ENCODE measurements at places on chromosomes 11 and 22.

- peak; percentile 83 for DNase-seq
These were observed 95.6 kb downstream of the RASSF10 start for GRCh38 chr11:13104619-13105236.

- peak; percentile 30 for DNase-seq
These were observed 667 bp downstream of the RAB6A start for GRCh38 chr11:73760135-73760678.

DNA sequence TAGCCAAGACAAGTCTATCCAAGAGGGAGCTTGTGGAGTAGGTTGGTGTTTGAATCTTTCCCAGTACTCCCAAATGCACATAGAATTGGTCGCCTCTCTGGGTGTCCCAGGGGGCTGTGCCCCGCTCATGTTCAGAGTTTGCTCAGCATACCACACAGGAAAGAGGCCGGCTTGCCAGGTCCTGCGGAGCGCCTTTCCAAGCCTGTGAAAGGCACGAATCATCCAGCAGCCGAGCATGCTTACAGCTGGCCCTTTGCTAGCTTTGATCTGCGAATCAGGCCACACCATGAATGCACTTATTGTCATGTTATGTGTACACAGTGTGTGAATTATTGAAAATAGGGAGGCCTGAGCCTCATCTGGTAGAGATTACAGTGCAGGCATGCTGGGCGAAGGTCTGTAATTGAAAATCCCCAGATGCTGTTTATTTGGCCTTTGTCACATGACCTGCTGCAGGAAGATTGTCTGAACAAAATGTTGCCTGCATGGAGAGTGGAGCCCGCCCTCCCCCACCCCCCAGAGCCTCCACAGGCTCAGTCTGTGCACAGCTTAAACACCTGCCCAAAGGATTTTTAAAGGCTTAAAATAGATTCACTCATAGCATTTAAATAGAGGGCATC lies 163.3 kb upstream of the RASSF10 start:
- peak; percentile 96 for DNase-seq

DNA sequence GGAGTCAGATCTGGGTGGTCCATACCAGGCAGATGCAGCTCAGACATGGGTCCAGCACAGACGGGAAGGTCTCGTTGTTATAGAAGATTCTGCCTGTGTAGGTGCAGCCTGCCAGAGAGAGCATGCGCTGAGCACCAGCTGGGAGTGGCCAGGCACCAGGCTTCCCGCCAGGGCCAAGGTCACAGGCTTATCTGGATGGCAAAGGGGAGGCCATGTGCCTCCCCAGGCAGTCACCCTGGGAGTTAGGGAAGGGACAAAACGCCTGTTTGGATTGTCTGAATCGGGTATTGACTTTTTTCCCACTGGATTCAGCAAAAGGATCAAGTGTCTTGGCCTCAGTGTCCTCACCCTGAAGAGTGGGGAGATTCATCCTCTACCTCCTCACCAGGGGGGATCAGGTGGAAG lies 26.5 kb downstream of the PGA5 start:
- no peak for DNase-seq

- no peak for DNase-seq
These were observed 5.8 kb upstream of the JAM3 start for GRCh38 chr11:134063124-134063495.

GRCh38 chr11:87265979-87266378 lies 228.2 kb downstream of the TMEM135 start:
- DNase-seq = no peak

GRCh38 chr11:90434858-90435257 lies 212.0 kb upstream of the CHORDC1 start:
- no peak for DNase-seq

DNA sequence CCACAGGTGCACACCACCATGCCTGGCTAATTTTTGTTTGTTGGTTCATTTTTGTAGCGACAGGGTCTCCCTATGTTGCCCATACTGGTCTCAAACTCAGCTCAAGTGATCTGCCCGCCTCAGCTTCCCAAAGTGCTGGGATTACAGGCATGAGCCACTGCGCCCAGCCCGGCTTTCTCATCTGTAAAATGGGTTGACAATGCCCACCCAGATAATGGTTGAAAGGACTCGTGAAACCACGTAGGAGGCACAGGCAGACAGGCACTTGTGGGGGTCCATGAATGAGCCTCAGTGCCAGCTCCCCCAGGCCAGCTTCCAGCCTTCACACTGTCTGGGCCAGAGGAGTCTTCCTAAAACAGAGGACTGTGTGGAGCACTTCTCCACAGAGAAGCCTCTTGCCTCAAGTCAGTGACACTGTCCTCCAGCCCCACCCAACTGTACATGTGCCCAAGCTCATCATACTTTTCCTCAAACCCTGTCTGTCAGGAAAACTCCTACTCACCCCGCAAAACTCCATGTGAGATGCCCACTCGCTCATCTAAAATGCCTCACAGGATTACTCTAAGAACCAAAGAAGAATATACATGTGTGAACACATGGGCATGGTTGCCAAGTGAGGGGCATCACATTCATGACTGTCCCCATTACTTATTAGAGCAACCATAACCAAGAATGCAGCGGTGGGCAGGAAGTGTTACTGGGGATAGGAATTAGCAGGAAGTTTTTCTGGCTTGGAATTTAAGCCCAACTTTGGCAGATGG lies 32.1 kb upstream of the WNT7B start:
- no peak for DNase-seq

DNA sequence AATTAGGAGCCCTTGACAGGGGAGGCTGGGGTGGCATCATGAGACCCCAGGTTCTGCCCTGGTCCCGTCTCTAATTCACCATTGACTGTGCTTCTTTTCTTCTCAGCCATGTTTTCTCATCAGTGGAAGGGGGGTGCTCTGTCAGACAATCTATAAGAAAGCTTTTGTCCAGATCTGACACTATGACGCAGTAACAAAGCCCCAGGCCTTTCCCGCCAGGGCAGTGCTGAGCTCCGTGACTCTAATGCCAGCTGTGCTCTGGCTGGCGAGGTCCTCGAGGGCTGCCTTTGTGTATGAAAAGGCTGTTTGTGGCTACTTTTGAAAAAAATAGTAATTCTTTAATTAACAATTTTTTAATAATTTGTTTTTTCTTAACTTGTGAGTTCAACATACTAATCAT lies 3.2 kb downstream of the CD6 start:
- no peak for DNase-seq

- DNase-seq = no peak
These were observed 4.4 kb downstream of the EXPH5 start for GRCh38 chr11:108589136-108589535.

- no peak for DNase-seq
These were observed 419 bp downstream of the ANKRD49 start for GRCh38 chr11:94494126-94494680.

- no peak for DNase-seq
These were observed 276.8 kb downstream of the BRD1 start for GRCh38 chr22:49550766-49551362.

DNA sequence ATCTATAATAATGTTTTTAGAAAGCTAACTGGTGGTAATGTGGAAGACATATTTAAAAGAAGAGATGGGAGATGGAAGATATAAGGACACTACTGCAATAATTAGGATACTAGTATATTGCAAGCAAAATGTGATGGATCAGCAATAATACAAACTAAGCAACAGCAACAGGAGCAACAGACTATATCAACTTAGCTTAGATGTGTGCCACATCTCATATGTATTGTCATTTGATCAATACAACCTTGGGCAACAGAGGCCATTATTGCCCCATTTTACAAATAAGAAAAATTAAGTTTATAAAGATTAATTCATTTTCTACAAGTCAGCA lies 4.2 kb downstream of the FCHSD2 start:
- no peak for DNase-seq

GRCh38 chr11:126082251-126083109 lies 19.8 kb upstream of the CDON start:
- DNase-seq = no peak

GRCh38 chr11:108873941-108874340 lies 209.1 kb downstream of the DDX10 start:
- DNase-seq = no peak

DNA sequence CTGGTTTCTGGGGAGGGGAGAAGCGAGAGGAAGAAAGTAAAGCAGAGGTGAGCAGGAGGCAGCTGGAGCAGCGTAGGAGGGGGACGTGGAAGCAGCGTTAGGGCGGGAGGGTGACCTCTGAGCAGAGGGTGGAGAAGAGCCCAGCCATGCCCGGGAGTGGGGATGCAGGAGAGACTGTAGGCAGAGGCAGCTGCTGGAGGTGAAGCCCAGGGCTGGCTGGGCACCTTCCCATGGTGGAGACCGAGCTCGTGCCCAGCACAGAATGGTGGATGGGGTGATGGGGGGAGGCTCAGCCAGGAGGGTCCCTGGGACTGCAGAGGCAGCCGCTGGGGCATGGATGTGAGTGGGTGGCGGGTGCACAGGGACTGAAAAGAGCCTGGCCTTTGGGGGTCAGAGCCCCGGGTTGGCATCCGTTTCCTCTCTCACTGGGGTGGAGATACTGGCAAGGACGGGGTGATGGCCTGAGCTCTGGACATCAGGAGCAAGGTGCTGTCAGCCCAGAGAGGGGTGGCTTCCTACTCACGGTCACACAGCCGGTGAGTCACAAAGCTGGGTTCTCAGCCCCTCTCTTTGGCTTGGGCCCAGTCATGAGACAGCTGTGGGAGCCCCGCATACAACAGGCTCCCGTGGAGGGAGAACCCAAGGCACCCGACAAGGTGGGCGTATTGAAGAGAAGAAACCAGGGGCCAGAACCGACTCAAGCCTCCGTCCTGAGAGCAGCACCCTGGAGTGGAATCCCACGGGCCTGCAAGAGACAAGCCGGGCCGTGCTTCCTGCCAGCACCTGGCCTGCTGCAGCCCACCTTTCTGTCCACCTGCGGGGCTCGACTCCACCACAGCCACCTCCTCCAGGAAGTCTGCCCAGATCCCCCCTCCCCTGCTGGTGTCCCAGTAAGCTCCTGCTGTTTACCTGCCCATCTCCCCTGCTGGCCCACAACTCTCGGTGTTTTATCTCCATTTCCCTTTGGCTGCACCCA lies 45.8 kb upstream of the FGF3 start:
- DNase-seq = no peak

DNA sequence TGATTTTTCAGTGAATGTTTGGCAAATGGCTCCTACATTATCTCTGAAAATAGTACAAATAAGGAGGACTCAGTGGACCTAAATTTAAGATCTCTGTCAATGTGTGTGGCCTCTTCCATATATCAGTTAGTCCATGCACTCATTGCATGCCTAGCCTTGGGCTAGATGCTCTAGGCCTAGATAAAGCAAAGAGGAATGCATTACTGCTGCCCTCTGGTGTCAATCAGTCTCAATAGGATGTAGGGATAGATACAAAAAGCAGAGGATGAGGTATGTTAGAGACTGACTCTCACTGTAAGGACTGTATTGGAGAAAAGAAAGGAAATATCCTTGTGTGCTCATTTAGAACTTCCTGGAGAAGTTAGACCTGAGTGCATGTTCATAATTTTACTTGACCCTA lies 42.0 kb downstream of the MS4A2 start:
- DNase-seq = peak; percentile 3

DNA sequence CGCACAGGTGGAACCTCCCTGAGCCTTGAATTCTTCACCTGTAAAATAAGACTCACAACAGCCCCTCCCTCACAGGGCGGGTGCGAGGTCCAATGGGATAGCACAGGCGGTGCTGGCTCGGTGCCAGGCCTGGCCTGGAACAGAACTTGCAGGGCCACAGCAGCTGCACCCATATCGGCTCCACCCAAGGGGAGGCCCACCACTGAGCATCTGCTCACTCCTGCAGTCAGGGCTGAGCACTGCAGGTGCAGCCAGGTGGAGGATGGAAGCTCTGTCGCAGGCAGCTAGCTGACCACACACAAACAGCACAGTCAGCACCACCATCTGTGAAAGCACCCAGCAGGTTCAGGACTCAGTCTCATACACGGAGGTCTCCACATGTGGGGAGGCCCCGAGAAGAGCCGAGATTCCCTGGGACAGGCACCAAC lies 19.6 kb downstream of the VPS37C start:
- DNase-seq = peak; percentile 92

GRCh38 chr22:42974223-42974622 lies 40.7 kb downstream of the PACSIN2 start:
- DNase-seq = peak; percentile 4

GRCh38 chr11:131137046-131137445 lies 220.8 kb upstream of the SNX19 start:
- DNase-seq = no peak

DNA sequence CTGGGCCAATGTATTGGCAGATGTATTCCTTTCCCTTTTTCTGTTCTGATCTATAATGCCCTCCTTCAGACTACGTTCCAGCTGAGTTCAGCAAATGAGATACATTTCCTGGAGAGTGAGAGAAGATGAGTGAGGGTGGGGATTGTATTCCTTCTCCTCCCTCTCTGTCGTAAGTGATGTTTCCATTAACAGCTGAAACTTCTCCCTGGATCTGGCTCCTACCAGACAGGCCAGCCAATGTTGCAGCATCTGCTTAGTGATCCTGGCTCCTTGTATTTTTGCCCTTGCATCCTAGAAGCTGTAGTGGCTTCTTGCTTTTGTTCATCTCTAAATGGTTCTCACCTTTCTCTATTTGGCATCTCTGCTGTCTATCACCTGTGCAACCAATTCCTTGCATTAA lies 48.2 kb upstream of the MTMR2 start:
- no peak for DNase-seq

DNA sequence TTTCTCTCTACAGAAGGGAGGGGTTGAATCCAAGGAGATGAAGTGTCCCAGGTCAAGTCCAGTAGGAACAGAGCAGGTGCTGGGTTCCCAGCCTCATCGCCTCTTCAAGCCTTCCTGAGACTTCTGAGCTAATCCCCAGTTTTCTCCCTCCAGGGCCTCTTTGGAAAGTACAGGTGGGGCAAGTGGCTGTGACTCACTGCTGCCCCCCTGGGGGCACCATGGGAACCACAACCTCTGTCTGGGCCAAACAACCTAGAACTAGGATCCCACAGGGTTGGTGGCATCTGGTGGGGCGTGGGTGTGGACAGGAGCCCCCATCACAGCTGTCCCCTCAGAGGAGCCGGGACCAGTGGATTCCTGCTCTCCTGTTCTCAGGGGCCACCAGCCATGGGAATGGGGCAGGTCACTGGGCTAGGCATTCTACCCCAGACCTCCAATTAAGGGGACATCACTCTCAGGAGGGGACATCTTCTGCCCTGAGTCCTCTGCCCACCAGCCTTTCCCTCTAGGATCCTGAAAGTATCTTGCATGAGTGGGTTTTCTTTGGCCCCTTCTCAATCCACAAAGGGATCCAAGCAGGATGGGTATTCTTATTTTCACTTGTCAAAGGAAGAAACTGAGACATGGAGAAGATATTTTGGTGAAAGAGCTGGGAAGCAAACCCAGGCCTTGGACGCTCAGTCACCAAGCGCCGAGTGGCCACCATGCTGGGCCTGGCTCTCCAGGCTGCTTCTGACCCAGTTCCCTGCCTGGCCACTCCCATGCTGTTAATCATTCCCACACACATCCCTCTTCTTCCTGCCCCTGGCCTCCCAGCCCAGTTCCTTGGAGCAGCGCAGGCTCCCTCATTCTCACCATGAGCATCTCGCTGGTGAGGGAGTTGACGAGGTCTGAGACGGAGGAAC lies 23.8 kb downstream of the LRRC10B start:
- DNase-seq = peak; percentile 53
